ENCODE measurements at places on chromosomes 1 and 21.

GRCh38 chr1:162466797-162467196, 30.8 kb upstream of the UHMK1 start:
- no peak for DNase-seq

GRCh38 chr1:229689273-229689672, 63.2 kb downstream of the URB2 start:
- no peak for DNase-seq

- no peak for DNase-seq
Observed at GRCh38 chr1:117793413-117793812, 136.0 kb downstream of the GDAP2 start.

- no peak for DNase-seq
Observed at GRCh38 chr1:232378266-232379062, 251.5 kb downstream of the SIPA1L2 start.

GRCh38 chr1:86504895-86505563, 36.3 kb downstream of the CLCA1 start:
- no peak for DNase-seq

DNA sequence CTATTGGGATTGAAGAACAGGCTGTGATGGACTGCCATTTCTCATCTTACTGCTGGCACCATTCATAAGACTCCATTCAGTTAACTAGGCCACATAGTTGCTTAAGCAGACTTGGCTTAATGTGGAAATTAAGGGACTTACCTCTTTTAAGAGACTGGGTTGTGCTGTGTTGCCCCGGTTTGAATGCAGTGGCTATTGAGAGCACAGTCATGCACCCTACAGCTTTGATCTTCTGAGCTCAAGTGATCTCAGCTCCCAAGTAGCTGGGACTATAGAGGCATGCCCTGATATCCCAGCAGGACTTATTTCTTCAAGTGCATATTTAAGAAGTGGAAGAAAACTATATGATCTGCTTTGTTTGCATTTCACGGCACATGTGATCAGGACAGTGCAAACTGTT, 181.1 kb downstream of the RASAL2 start:
- DNase-seq: no peak

- DNase-seq: no peak
Observed at GRCh38 chr1:9472386-9473031, 66.8 kb upstream of the SLC25A33 start.

DNA sequence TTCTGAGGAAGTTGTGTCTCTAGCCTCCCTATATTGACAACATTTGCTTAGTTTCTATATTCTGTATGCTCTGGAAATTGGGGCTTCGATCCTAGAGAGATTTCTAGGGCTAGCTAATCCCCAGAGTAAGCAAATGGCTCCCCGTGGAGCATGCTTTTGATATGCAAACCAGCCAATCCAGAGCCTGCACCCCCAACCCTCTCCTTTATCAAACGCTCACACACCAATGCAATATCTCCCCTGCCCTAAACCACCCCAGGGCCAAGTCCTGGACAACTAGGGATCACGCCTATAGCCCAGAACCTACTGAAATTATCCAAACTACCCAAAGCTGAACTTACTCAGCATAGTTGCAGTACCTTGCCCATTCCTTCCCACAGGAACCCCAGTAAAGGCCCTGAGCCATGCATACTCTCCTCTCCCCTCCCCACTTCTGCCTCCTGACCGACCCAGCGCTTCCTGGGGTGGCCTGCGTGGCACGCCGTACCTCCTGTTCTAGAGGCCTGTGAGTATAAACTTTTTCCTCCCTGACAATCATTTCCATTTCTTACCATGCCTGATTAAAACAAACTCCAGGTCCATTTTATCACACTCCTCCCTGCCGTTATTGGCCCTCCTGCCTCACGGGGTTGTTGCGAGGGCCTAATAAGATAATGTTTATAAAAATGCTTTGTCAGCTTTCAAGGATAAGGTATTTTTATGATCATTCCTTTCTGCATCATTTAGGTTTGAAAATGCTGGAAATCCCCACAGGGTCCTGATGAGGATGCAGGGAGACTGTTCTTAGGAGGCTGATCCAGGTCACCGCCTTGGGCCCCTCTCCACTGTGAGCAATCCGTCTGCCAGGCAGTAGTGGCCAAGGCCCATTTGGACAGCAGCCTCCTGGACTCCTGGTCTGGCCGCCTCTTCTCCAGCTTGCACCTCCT, 102.7 kb downstream of the TENT5C start:
- DNase-seq: no peak

- DNase-seq: no peak
Observed at GRCh38 chr1:68780919-68781318, 284.0 kb upstream of the DEPDC1 start.

- DNase-seq: no peak
Observed at GRCh38 chr21:40923407-40923806, 76.4 kb upstream of the DSCAM start.

- no peak for DNase-seq
Observed at GRCh38 chr1:27804791-27805190, 25.8 kb upstream of the PPP1R8 start.
